ENCODE measurements at places on chromosomes 7 and 10.

GRCh38 chr10:80284522-80284921 is 4.9 kb downstream of the MAT1A start:
- DNase-seq, result no peak

DNA sequence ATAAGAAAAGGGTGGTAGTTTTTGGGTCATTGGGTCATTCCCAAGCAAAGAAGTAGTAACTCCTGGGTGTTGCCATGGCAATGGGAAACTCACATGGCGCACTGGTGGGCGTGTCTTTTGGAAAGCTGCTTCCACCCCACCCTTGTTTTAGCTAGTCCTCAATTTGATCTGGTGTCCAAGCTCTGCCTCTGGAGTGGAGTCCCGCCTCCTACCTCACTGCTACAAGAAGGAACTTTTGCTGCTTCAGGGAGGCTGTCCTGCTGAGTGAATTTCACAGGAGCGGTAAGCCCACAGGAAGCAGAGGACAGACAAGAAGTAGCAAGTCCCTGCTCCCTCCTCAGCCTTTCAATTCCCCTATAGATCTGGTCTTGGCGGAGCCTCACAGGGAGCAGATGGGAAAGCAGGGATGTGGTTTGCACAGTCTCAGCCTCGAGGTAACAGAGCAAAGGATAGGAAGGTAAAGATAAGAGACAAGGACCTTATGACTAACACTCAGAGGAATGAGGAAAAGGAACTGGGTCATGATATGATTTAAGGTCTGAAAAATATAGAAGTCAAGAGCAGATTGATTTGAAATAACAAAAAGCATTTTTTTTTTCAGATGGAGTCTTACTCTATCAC is 700.3 kb downstream of the TNS3 start:
- no peak for DNase-seq

DNA sequence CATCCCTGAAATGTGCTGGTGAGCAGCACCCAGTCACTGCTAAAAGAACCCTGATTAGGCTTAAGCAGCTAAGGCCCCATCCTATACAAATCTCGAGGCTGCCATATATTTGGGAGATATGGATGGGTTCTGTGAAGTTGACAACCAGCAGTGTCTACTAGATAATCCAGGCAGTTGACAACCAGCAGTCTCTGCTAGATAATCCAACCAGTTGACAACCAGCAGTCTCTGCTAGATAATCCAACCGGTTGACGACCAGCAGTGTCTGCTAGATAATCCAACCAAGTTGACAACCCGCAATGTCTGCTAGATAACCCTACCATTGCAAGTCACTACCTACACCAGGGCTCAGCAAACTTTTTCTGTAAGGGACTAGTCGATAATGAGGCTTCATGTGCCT is 58.3 kb upstream of the KDM7A start:
- no peak for DNase-seq

GRCh38 chr7:155591055-155591775 is 44.9 kb upstream of the CNPY1 start:
- no peak for DNase-seq

GRCh38 chr10:84184517-84184916 is 9.8 kb upstream of the CDHR1 start:
- no peak for DNase-seq

GRCh38 chr10:102965311-102965851 is 47.3 kb downstream of the CNNM2 start:
- DNase-seq, result no peak

GRCh38 chr10:60732807-60733516 is 45.3 kb upstream of the CDK1 start:
- peak; percentile 29 for DNase-seq

DNA sequence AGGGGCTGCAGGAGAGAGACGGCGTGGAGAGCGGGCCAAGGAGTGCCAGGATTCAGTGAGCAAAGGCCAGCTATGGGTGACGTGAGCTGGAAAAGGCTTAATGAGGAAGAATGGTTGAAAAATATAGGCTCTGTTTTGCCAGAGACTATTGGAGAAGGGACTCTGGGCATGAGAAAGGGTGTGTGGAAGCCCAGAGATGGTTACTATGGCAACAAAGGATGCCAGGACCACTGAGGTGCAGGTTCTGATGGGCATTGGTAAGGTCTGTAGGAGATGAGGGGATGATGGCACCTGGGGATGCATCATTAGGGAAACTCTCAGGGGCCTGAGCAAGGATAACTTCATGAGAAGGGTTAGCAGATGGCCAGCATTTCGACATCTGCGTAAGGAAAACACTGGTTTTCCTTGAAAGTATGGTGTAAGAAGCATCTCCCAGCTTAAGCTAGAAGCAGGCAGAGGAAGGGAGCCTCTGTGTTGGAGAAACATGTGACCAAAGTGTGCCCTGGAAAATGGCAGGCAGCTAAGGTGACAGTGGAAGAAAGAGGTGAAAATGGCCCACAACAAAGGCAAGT is 21.6 kb upstream of the FAM180A start:
- no peak for DNase-seq

GRCh38 chr10:35459449-35459847 is 123.1 kb downstream of the CCNY start:
- no peak for DNase-seq

DNA sequence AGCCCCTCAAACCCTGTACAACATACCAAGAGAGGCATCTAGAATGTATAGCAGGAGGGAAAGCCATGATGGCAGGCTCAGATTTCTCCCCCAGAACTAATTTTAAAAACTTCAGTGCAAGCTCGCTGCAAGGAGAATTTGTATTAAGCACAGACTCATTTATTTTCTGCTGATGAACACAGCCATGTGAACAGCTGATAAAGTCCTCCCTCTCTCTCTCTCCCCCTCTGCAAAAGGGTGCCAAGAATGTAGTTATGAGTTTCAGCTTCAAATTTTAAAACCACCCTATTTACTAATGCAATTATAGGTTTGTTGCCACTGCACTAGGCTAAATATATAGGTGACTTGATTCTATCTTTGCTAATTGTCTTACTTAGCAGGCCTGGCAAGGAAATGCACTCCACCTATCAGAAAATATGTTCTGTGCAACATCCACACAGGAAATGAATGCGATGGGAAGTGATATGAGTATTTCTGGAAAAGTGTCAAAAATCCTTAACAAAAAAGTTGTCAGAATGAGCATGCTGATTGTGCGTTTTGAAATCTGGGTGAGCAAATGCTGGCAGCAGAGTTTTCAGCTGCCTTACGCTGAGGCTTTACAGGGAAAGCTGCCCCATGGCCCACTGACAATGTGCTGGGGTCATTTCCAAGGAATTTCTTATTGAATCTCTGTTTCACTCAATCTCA is 43.4 kb upstream of the GHITM start:
- DNase-seq, result no peak

DNA sequence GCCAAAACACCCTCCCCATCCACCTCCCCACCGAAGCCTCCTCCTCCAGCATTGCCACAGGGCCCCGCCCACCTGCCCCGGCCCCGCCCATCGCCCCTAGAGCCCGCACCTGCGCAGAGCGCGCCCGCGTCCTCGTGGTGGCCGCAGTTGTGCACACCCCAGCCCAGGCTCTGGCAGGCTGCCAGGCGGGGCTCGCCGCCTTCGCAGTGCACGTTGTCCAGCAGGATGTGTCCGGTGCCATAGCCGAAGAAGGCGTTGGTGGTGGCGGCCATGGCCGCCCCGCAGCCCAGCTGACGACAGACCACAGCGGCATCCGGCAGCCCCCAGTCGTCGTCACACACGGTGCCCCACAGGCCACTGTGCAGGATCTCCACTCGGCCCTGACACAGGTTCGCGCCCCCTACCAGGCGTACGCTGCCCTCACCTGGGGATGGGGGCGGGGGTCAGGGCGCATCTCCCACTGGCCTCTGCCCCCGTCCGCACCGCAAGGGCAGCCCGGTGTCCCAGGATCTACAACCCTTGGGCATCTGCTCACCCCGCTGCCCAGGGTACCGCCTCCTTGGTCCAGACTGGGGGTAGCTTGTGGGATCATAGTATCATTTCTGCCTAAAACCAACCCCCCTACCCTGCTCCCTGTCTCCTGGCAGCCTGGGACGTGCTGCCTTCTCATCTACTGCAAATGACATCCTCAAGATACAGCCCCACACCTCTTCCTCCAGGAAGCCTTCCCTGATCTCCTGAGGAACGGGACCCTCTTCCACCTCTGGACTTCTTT is 11.9 kb downstream of the SSC4D start:
- peak; percentile 55 for DNase-seq

DNA sequence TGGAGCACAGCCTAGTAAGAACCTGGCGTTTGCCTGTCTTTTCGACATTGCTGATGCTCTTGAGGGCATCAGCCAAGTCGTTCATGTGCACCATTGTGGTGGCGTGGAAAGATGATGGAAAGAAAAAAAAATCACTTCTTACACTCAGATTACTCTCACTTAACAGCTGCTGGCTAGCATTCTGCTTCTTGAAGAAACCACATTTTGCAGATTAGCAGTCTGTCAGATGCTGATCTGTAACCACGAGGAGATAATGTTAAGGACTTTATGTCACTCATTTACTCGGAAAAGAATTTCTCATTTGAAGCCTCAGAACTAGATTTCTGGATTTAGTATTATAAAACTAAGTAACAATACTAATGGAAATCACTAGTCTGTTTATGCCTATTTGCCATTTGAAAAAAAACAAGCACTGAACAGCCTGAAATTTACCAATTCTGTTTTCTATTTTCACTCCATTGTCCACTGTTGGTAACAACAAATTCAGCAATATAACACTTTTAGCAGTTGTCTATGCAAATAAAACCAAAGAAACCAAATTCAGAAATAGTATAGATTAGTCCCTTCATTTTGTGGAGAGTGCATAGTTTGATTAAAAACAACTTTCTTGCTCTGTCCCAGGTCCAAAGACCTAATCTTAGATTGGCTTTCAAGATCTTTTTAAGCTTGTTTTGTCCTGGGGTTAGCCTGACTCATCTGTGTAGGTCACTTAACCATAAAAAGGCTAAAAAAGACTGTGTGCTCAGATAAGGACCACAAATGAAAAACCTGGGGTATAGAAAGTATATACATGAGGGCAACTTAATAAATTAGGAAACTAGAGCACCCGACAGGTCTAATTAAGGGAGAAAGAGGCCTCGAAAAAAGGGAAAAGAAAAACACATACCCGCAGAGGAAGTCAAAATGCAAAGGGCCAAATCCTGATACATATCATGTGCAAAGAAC is 67.5 kb downstream of the NT5C2 start:
- DNase-seq, result no peak
